ENCODE measurements at places on chromosomes 6 and 20.
A peak's percentile ranks its signal among the peaks of the same experiment; 100 is the strongest.

- no peak for DNase-seq
Measured at GRCh38 chr6:26295691-26296555, 69.1 kb upstream of the BTN3A2 start.

DNA sequence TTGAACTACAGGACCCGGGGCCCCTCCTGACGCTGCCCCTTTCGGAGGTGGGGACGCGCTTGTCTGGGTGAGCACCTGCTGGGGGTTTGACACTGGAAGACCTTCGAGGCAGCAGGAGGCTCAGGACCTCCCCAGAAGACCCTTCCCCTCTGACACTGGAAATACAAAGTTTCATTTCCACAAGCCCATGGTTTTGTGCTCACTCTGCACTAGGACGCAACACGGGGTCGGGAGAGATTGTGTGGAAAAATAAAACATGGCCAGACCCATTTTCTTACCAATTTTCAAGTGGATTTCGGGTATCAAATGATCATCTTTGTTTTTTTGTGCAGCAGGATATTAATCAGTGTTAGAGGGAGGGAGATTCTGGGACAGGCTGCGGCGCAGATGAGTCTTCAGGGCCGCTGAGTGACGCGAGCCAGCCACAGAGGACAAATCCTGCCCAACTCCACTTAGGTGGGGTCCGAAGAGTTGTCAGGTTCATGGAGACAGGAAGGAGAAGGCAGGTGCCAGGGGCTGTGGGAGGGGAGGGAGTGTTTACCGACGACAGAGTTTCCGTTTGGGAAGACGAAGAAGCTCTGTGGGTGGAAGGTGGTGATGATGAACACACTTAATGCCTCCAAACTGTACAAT lies 160.0 kb upstream of the AFDN start:
- no peak for DNase-seq

DNA sequence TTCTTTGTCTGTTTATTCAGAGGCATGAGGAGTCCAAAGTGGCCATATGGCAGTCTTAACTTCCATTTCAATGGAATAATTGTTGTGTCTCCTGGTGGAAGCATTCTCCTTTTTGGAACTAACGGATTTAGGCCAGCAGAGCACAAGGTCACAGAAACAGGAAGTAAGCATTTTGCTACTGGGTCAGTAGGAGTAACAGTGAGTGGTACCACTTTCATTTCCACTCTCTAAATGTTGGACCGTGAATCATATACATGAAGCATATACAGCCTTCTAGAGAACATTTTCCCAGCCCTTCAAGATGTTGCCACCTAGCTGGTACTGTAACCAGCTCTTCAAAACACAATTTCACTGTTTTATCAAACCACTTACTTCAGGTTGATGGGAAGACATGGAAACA lies 182.8 kb downstream of the EYS start:
- DNase-seq = no peak

DNA sequence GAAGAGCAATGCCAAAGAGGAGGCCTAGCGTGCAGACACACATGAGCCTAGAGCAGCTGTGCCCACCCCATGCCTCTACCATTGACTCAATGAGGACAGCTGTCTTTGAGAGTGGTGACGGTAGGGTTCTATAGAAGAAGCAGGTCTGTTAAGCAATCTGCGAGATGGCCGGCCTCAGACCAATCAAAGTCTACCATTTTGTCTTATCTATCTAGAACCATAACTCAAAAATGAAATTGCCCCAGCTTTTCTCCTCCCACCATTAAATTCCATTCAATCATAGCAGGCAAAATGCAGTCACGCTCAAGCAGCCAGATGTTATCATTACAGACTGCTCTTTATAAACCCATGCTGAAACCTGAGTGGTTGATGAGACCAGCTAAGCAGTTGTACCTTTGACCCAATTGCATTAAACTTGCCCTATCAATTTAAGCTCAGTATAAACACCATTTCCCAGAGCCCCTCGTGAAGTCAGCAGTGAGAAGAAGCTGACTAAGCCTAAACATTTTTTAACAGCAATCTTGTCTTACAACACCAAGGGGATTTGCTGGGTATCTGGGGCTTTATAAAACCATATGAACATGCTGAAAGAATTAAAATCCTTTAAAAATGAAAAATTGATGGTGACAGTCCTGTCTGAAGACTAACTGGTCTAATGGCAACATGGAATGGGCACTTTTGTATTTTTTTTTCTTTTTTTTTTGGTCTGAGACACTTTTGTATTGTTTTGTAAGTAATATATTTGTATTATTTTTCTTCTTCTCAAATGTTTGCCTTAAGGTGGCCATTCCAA lies 57.5 kb downstream of the FOXC1 start:
- no peak for DNase-seq

- DNase-seq = no peak
Measured at GRCh38 chr6:130908188-130908587, 81.0 kb downstream of the SMLR1 start.

GRCh38 chr6:56771189-56771588 lies 128.5 kb upstream of the DST start:
- no peak for DNase-seq

GRCh38 chr20:48569679-48570078 lies 258.1 kb downstream of the PREX1 start:
- DNase-seq = no peak

- DNase-seq = peak; percentile 51
Measured at GRCh38 chr6:73854998-73855718, 159.2 kb downstream of the CD109 start.

DNA sequence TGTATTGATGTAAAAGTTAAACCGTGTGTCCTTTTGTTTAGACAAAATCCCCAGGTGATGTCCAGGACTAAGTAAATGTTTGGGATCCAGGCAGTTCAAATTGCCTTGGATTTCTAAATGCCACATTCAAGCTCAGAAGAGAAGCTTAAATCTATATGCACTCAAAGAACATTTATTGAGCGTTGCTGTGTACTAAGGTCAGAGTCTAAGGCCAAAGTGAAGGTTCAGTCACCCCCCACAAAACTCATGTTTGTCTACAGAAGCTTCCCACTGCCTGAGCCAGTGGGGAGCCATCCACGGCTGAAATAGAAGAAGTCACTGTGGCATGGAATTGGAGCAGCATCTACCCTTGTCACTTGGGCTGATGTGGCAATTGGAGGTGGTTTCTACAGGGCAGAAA lies 70.7 kb upstream of the INSM1 start:
- DNase-seq = no peak

- DNase-seq = no peak
Measured at GRCh38 chr20:20085812-20086211, 33.5 kb downstream of the CFAP61 start.

GRCh38 chr20:37559312-37560027 lies 31.8 kb upstream of the BLCAP start:
- DNase-seq = no peak

DNA sequence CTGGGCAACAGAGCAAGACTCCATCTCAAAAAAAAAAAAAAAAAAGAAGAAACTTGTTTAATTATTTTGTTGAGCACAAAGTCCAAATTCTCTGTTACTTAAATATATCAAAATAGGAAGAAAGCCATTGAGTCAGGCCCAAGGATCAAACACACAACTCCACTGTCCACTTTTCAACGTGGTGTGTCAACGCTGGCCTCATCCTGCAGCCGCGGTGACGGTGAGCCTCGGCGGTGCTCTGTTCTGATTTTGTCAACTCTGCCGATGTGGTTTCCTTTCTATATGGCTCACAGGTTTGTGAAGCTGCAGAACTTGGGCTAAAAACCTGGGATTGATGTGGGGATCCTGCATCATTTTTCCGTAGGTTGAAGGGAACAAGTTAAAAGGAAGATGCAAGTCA lies 3.2 kb upstream of the SMOC2 start:
- no peak for DNase-seq

DNA sequence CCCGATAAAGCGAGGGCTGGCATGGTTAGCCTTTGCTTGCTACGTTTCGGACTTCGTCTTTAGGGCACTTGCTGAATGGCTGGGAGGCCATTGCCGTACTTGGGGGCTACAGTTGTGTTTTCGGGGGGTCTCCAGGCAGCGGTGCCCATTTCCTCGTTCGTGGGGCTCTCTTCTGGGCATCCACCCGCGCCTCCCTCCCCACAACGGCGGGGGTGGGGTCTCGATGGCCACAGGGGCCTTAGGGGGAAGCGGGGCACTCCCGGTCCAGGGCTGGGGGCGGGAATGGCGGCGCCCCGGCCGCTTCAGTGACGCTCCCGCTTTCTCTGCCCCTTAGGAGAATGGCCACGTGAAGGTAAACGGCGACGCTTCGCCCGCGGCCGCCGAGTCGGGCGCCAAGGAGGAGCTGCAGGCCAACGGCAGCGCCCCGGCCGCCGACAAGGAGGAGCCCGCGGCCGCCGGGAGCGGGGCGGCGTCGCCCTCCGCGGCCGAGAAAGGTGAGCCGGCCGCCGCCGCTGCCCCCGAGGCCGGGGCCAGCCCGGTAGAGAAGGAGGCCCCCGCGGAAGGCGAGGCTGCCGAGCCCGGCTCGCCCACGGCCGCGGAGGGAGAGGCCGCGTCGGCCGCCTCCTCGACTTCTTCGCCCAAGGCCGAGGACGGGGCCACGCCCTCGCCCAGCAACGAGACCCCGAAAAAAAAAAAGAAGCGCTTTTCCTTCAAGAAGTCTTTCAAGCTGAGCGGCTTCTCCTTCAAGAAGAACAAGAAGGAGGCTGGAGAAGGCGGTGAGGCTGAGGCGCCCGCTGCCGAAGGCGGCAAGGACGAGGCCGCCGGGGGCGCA lies 2.4 kb downstream of the MARCKS start:
- peak; percentile 36 for DNase-seq

- DNase-seq = no peak
Measured at GRCh38 chr20:35237486-35237885, 11.0 kb downstream of the MMP24 start.

DNA sequence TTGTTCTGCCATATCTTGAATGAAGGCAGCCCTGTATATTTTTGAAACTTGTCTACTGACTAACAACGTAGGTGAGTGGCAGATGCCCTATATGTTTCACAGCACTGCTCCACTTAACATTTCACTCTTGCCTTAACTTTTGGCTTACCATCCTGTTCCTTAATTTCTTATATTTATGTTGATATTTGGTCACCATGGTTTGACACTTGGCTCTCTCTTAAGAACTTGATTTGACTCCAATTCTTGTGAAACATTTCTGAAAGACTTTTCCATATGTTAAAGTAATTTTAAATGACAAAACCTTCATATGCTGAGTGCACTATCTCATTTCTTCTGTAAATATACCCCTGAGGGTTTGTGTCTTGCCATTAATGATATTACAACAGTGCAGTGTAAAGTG lies 434.3 kb upstream of the IMPG1 start:
- no peak for DNase-seq

DNA sequence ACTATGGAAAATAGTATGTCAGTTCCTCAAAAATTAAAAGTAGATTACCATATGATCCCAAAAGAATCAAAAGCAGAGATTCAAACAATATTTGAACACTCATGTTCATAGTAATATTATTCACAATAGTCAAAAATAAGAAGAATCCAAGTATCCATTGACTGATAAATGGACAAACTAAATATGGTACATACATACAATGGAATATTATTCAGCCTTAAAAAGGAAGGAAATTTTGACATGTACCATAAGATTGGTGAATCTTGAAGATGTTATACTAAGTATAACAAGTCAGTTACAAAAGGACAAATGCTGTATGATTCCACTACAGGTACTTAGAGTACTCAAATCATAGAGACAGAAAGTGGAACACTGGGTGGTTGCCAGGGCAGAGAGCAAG lies 88.3 kb upstream of the TMEM30A start:
- no peak for DNase-seq

GRCh38 chr6:167817729-167818128 lies 9.0 kb upstream of the AFDN start:
- DNase-seq = no peak

DNA sequence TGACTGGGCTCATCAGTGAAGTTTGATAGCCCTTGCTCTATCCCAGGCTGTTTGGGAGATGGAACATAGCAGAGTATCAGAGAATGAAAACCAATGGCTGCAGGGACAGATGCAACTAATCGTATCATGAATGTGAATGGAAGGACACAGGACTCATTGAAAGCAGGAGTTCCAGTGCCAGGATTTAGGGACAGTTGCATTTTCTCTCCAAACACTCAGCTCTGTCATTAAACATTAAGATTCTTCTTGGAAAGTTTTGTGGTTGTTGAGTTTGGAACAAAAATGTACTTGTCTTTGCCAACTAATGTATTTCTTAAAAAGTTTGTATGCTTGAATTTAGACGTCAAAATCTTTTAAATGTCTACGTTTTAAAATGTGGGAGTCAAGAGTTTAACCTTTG lies 31.0 kb upstream of the GSTA5 start:
- no peak for DNase-seq

- DNase-seq = peak; percentile 63
Measured at GRCh38 chr6:49551866-49552129, 1.3 kb downstream of the C6orf141 start.

- no peak for DNase-seq
Measured at GRCh38 chr20:55067158-55067825, 591.9 kb downstream of the DOK5 start.

- DNase-seq = no peak
Measured at GRCh38 chr6:151443911-151444621, 7.9 kb downstream of the RMND1 start.

DNA sequence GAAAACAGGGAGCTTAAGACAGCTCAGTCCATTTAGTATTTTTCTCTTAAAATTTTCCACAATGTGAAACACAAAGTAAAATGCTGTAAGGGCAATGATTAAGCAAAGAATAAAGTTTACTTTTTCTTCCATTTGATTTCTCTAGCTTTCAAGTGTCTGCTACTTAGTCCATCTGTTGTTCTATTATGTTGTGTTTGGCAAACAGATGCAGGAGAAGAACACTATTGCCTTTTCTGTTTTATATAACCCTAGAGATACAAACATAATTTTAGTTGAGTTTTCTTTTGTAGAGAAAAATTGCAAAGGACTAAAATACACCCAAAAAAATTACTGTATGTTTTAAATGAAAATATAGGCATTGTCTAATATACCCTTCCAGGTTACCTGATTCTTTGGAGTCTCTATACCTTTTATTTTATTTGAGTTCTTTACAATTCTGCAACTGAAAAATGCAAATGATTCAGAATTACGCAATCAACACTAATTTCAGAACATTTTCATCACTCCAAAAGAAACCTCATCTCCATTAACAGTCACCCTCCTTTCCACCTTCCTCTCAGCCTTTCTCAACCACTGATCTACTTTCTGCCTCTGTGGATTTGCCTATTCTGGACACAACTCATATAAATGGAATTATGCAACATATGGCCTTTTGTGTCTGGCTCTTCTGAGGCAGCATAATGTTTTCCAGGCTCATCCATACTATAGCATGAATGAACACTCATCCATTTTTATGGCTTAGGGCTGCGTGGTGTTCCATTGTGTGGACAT lies 96.9 kb downstream of the MKKS start:
- no peak for DNase-seq

- no peak for DNase-seq
Measured at GRCh38 chr20:47370850-47371782, 14.6 kb upstream of the ZMYND8 start.

- no peak for DNase-seq
Measured at GRCh38 chr6:167856999-167857660, 30.4 kb downstream of the AFDN start.

- DNase-seq = no peak
Measured at GRCh38 chr20:44092551-44093248, 94.3 kb downstream of the JPH2 start.

GRCh38 chr6:9621276-9621675 lies 793.6 kb downstream of the TFAP2A start:
- DNase-seq = no peak

Data from GM13976 (cell line).